ENCODE measurements at places on chromosomes 1 and 21.

- no peak for DNase-seq
Observed at GRCh38 chr1:8943498-8944405, 1.9 kb upstream of the CA6 start.

GRCh38 chr1:13836136-13836535, 136.1 kb downstream of the PRDM2 start:
- DNase-seq, result no peak

- no peak for DNase-seq
Observed at GRCh38 chr1:108669679-108670078, 8.8 kb upstream of the HENMT1 start.

- DNase-seq, result no peak
Observed at GRCh38 chr1:160429125-160429561, 28.8 kb downstream of the VANGL2 start.

GRCh38 chr1:179055937-179056336, 25.9 kb upstream of the TOR3A start:
- no peak for DNase-seq

Measured in stimulated activated CD4-positive, alpha-beta T cell treated with anti-CD3 and anti-CD28 coated beads, Interleukin-15, amount 100 ng/mL, for 1 hour (primary cell).